ENCODE measurements at places on chromosomes 6 and 20. TPM values are rescaled to one million over a fixed set of nuclear protein-coding genes. Genes with fewer than 3 reads are reported as not detected.

DNA sequence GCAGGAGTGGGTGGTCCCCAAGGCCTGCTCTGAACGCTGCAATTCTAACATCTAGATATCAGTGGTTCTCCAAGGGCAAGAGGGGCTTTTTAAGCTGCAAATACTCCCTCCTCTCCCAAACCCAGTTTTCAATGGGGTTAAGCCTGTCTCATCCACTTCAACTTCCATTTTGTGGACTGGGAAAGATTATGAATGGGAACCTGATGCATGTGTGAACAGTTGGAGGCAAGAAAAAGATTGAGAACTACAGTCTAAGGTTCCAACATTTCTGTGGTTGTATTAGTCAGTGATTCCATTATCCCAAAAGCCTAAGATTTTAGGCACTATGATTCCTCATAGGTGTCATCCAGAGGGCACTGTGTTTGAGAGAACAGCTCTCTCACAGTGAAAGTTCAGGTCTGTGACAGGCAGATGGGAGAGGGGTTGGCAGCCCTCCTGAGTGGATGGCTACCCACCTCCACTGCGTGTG is 53.7 kb downstream of the HNF4A start:
- no peaks in the 10 kb centered on the region for H3K27me3 ChIP-seq
- H3K36me3 ChIP-seq = no peaks in the 10 kb centered on the region
- H3K4me3 ChIP-seq = no peak overlapping the region

- H3K27me3 ChIP-seq = no peaks in the 10 kb centered on the region
- no peak overlapping the region for H3K4me3 ChIP-seq
- DNase-seq = no peak
- no peaks in the 10 kb centered on the region for H3K36me3 ChIP-seq
- H3K27ac ChIP-seq = no peak overlapping the region
Measured at GRCh38 chr20:1579488-1579887, 22.0 kb upstream of the SIRPD start.

- H3K27me3 ChIP-seq = no peaks in the 10 kb centered on the region
- H3K36me3 ChIP-seq = no peaks in the 10 kb centered on the region
- no peak for DNase-seq
- no peaks in the 10 kb centered on the region for H3K4me1 ChIP-seq
- H3K4me3 ChIP-seq = no peak overlapping the region
Measured at GRCh38 chr6:132412656-132413498, 11.6 kb upstream of the MOXD1 start.

DNA sequence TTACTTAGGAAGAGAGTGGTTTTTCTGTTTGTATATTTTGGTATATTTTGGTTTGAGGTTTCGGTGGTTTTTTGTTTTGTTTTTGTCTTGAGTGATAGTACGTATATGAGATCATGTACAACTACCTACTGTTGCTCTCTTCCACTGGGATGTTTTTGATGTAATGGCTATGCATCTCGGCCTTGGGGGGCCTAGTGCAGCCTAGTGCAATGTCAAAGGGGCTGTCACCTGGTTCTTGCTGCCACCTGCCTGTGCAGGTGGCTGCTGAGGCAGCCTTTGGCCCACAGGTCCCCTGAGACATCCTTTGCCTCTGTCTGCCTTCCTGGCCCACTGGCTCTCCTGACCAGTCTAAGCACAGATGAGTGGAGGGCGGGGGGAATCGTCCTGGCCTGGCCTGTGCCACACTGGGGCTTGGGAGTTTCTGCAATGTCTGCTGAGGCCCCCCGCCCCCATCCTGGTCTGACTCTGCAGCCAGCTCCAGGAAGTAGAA is 546.6 kb downstream of the CD83 start:
- no peak overlapping the region for H3K4me3 ChIP-seq
- DNase-seq = no peak
- H3K4me1 ChIP-seq = no peaks in the 10 kb centered on the region
- H3K36me3 ChIP-seq = no peaks in the 10 kb centered on the region
- H3K27me3 ChIP-seq = no peaks in the 10 kb centered on the region

- H3K36me3 ChIP-seq = no peaks in the 10 kb centered on the region
- H3K4me1 ChIP-seq = no peaks in the 10 kb centered on the region
- H3K4me3 ChIP-seq = no peak overlapping the region
Measured at GRCh38 chr6:123551939-123552707, 84.6 kb downstream of the TRDN start.

GRCh38 chr20:56995149-56995548 is 271.3 kb downstream of the BMP7 start:
- H3K4me1 ChIP-seq = no peaks in the 10 kb centered on the region
- H3K36me3 ChIP-seq = no peaks in the 10 kb centered on the region
- no peaks in the 10 kb centered on the region for H3K27me3 ChIP-seq
- H3K4me3 ChIP-seq = no peak overlapping the region

DNA sequence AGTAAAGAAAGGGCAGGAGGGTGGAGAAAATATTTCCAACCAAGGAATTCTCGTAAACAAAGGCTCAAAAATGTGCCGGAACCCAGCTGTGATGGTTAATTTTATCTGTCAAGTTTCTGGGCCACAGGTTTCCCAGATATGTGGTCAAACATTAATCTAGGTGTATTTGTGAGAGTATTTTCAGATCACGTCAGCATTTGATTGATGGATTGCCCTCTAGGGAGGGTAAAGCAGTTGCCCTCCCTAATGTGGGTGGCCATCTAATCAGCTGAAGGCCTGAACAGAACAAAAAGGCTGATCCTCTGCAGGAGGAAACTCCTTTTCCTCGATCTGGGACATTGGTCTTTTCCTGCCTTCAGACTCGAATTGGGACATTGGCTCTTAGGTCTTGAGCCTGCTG is 298.7 kb upstream of the TCF21 start:
- no peaks in the 10 kb centered on the region for H3K36me3 ChIP-seq
- no peak overlapping the region for H3K27ac ChIP-seq
- no peaks in the 10 kb centered on the region for H3K4me1 ChIP-seq
- H3K4me3 ChIP-seq = no peak overlapping the region

DNA sequence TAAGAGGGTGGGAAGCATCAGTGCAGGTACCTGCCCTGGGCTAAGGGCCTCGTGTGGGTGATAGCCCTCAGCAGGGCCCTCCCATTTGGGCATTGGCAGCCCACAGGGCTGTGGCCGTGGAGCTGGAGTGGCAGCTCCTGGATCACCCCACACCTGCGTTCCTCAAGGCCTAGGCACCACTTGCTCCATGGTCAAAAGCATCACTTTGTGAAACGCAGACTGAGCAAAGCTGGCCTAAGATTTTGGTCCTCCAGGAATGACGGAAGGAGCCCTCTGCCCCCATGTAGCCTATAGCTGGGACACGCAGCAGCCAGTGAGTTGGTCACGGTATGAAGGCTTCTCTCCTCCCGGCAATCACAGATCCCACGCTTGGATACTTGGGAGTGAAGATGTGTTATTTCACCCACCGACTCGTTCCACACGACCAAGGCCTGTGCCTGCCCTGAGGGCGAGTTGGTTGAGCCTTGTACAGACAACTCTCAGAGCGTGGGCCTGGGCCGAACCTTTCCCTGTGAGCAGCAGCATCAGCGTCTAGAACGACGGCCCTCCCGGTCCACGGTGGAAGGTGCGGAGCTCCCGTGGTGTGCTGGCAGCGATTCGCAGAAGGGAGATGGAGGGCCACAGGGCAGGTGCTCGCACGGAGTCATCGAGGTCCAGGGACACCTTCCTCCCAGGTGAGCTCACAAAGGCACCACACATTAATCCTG is 39.7 kb downstream of the THBS2 start:
- H3K4me3 ChIP-seq = no peak overlapping the region
- H3K27me3 ChIP-seq = no peaks in the 10 kb centered on the region
- peak overlapping the region; percentile 95 for H3K27ac ChIP-seq
- peaks cover 6% of the 10 kb centered on the region for H3K4me1 ChIP-seq
- no peak for DNase-seq

DNA sequence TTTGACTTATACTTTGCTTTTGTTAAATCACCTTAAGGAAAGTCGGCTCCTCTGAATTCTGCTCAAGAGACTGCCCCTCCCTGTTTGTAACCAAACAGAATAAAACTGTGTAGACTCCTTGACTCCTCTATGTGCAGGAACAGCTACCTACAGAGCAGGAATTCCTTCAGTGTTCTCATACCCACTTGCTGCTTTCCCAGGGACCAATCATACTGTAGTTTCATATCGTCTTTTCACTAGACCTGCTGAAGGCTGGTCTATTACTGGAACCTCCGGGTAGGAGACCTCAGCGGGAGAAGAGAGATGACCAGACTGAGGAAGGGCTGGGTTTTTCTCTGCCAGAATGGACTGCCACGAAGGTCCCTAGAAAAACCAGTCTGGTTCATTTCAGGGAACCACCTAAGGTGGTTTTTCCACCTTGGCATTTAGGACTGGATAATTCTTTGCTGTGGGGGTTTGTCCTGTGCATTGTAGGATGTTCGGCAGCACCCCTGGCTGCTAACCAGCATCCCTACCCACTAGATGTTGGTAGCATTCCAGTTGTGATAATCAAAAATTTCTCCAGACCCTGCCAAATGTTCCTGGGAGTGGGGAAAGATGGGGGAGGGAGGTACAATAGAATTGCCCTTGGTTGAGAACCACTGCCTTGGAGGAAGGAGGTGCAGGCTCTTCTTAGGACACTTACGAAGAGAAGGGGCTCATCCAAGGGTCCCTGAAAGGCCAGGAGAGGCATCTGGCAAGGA is 80.5 kb downstream of the DNAAF9 start:
- no peak for DNase-seq
- no peaks in the 10 kb centered on the region for H3K27me3 ChIP-seq
- no peak overlapping the region for H3K4me3 ChIP-seq
- no peaks in the 10 kb centered on the region for H3K4me1 ChIP-seq
- H3K36me3 ChIP-seq = no peaks in the 10 kb centered on the region
- H3K27ac ChIP-seq = no peak overlapping the region

- no peaks in the 10 kb centered on the region for H3K36me3 ChIP-seq
- H3K27ac ChIP-seq = no peak overlapping the region
Measured at GRCh38 chr6:64914124-64914523, 792.9 kb downstream of the EYS start.

DNA sequence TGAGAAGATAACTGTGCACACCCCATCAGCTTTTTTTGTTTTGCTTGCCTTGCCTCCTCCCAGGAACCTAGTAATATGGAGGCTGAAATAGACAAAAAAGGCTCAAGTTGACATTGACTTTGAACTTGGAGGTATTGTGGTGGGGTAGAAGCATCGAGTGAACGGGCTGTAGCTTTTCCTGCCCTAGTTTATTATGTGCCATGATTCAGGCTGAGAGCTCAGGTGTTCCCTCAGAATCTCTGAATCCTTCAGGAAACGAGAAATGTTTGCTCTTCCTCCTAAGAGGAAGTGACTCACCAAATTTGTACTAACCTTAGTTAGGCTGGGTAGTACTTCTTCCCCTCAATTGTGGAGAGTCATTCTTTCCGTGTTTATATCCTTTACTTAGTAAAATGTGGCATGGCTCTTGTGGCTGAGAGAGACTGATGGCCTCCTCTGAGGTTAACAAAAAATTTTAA is 98.8 kb downstream of the SASH1 start:
- no peaks in the 10 kb centered on the region for H3K27me3 ChIP-seq
- DNase-seq = no peak
- no peak overlapping the region for H3K4me3 ChIP-seq
- no peaks in the 10 kb centered on the region for H3K4me1 ChIP-seq
- H3K36me3 ChIP-seq = no peaks in the 10 kb centered on the region

DNA sequence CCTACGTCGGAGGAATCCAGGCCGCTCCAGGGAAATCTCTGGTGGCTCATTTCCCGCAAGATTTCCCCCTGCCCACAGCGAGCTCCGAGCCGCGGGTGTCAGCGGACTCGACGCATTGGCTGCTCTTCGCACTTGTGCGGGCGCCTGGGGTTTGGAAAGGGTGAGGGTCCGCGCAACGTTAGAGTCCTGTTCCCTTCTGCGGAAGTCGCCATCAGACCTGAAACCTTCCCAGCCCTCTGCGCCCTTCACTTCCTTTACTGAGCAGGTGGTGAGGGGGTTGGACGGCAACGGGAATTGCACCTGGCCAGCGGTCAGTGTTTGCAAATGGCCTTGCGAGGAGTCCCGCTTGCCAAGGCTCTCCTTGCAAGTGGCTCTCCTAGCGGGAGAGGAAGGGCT is 8.4 kb downstream of the PAX1 start:
- H3K27me3 ChIP-seq = peaks cover 34% of the 10 kb centered on the region
- no peaks in the 10 kb centered on the region for H3K4me1 ChIP-seq
- DNase-seq = no peak
- no peak overlapping the region for H3K27ac ChIP-seq
- H3K4me3 ChIP-seq = no peak overlapping the region
- no peaks in the 10 kb centered on the region for H3K36me3 ChIP-seq

DNA sequence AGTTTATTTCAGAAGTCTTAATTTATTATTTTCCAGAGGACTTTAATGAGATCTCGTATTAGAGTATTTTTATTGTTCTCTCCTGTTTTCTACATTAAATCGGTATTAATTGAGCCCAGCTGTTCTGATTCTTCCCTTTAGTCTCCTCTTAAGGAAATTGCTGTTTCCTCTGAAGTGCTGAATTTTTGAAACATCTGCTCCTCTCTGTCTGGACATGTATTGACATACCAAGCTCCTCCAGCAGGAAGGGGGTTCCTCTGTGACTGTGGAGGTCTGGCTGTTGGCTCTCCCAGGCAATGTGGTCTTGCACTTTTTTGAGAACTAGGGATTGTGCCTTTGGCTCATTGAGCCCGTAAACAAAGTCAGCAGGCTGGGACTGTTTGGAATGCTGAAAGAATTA is 74.9 kb downstream of the MAP3K4 start:
- no peaks in the 10 kb centered on the region for H3K27me3 ChIP-seq
- H3K36me3 ChIP-seq = no peaks in the 10 kb centered on the region
- H3K4me3 ChIP-seq = no peak overlapping the region
- DNase-seq = no peak
- H3K27ac ChIP-seq = peak overlapping the region; percentile 13

- no peaks in the 10 kb centered on the region for H3K36me3 ChIP-seq
- H3K27ac ChIP-seq = no peak overlapping the region
- no peak for DNase-seq
- H3K4me1 ChIP-seq = no peaks in the 10 kb centered on the region
- no peak overlapping the region for H3K4me3 ChIP-seq
- no peaks in the 10 kb centered on the region for H3K27me3 ChIP-seq
Measured at GRCh38 chr6:5937936-5938706, 68.6 kb downstream of the NRN1 start.

DNA sequence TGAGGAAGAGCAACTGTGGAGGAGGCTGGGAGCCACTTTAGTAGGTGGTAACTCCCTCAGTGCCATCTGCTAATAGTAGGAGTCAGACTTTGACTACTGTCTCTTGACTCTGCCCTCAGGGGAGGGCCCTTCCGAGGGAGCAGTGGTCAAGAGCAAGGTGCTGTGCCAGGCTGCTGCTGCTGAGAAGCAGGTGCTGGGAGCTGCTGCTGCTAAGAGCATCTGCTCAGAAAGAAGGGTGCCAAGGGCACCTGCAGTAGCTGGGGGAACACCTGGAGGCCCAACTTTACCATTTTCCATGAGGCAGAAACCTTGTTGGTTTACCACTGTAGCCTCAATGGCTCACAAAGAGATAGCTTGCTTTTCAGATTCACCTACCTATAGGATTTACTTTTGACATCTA is 18.5 kb downstream of the GGTLC1 start:
- no peak overlapping the region for H3K4me3 ChIP-seq
- no peaks in the 10 kb centered on the region for H3K4me1 ChIP-seq
- DNase-seq = no peak
- H3K27me3 ChIP-seq = no peaks in the 10 kb centered on the region
- no peak overlapping the region for H3K27ac ChIP-seq

Gene PDE10A
- 73.5 TPM for total RNA-seq

Gene OR2H2
- total RNA-seq = not detected

Gene BHLHE23
- not detected for total RNA-seq

Gene ZC2HC1B
- not detected for total RNA-seq

Measured in uterus (tissue), 4 donors.